Activated CD4-positive, alpha-beta T cell treated with anti-CD3 and anti-CD28 coated beads, Interleukin-2, amount 50 U/mL, for 24 hours (primary cell): ENCODE measurements at places on chromosomes 4 and X.

- no peak for DNase-seq
Measured at GRCh38 chrX:310621-311155, 7.9 kb downstream of the GTPBP6 start.

- DNase-seq: no peak
Measured at GRCh38 chrX:133850399-133850798, 135.0 kb downstream of the GPC3 start.

GRCh38 chr4:173924561-173924960, 358.9 kb downstream of the FBXO8 start:
- no peak for DNase-seq

- no peak for DNase-seq
Measured at GRCh38 chr4:141652161-141652778, 15.9 kb downstream of the IL15 start.

DNA sequence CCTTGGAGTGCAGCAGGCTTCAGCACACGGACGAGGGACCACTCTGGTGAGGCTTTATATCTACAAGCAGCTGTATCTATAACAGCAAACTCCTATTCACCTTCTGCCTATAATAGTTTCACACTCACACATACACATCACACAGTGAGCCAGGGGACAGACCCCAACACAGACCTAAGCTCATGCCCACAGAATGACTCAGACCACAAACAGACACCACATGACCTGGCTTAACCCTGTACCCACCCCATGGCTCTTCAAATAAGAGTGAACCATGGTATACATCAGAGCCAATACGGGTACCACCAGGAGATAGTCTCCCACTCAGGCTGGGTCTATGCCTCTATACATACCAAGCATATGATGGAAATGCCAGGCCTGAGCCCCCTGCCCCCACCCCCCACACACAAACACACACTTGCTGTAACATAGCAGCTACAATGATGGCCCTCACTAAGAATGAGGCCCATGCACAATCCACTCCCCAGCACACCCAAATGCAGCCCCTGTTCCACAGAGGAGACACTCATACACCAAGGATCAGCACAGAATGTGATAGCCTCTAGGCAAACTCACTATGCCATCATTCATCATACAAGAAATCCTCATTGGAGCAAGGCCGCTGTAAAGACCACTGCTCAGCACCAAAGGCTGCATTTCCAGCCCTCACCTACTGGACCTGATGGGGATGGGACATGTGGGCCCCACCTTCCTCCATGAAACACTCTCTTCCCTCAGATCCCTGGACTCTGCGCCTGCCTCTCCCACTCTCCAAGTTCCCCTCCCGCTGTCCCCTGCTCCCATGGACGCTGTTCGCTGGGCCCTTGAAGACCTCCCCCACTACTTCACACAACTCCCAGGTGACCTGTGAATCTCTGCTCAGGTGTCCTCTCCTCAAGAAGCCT, 62.1 kb upstream of the XIAP start:
- DNase-seq: no peak

GRCh38 chr4:24604558-24605214, 20.3 kb upstream of the DHX15 start:
- no peak for DNase-seq

GRCh38 chr4:61379406-61379805, 179.3 kb downstream of the ADGRL3 start:
- DNase-seq: no peak

- DNase-seq: no peak
Measured at GRCh38 chrX:40478474-40479065, 102.2 kb upstream of the ATP6AP2 start.

GRCh38 chrX:97638621-97639020, 754.9 kb downstream of the RPA4 start:
- no peak for DNase-seq

GRCh38 chrX:72122621-72123337, 8.9 kb downstream of the RTL5 start:
- no peak for DNase-seq

GRCh38 chr4:112508356-112508755, 7.6 kb downstream of the NEUROG2 start:
- no peak for DNase-seq

- no peak for DNase-seq
Measured at GRCh38 chr4:90099812-90100211, 27.4 kb upstream of the CCSER1 start.

DNA sequence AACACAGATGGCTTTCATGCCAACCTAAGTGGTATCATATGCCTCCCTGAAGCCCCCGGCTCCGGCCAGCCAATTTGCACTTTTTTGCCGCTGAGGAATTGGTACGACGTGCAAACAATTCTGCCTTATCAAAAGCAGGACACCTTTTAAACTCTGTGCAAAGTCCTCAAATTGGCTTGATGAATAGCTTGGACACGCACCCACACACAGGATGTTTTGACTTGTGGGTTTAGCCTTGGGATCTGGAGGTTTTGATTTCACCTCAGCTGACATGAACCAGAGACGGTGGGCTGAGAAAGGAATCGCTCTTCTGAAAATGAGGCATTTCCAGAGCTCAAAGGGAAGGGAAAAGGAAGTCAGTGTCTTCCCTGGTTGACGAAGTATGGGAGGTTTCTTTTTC, 110.8 kb upstream of the SHOX start:
- no peak for DNase-seq

- no peak for DNase-seq
Measured at GRCh38 chr4:122045533-122045932, 93.7 kb upstream of the TRPC3 start.

- no peak for DNase-seq
Measured at GRCh38 chr4:121783210-121783609, 17.9 kb upstream of the EXOSC9 start.

DNA sequence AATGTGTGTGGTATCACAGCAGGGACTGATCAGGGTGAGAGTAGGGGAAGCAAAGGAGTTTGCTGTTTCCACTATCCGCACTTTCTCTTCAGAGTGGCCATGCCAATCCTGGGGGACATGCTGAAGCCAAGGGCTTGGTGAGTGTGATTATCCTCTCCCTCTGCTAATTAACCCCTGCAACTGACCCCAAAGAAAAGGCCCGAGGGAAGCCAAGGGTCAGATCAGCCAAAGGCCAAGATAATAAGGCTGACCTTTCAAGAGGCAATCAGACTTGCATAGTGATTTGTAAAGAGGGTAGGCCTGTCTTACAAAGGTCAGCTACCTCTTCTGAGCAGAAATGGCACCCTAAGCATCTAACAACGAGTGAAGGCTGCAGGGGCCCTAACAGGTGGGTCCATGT, 420.5 kb upstream of the CPEB2 start:
- no peak for DNase-seq

- no peak for DNase-seq
Measured at GRCh38 chr4:27215220-27215826, 354.7 kb downstream of the STIM2 start.

DNA sequence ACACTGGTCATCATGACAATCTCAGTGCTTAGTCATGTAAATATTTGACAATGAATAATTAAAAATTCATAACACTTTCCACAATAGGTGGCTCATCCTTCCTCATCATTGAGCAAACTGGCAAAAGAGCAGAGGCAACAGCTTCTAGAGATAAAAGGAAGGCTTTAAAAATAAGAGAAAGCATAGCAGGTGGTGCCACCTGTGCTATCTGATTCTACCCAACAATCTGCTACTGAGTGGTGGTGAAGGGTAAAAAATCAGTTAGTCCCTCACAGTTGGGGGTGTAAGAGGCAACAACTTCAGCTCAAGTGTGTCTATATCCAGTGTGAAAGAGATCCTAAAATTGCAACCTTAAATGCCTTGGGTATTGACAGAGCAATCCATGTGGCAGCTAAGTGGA, 280.1 kb upstream of the PPARGC1A start:
- no peak for DNase-seq

GRCh38 chr4:89316211-89316610, 8.6 kb upstream of the GPRIN3 start:
- DNase-seq: no peak

DNA sequence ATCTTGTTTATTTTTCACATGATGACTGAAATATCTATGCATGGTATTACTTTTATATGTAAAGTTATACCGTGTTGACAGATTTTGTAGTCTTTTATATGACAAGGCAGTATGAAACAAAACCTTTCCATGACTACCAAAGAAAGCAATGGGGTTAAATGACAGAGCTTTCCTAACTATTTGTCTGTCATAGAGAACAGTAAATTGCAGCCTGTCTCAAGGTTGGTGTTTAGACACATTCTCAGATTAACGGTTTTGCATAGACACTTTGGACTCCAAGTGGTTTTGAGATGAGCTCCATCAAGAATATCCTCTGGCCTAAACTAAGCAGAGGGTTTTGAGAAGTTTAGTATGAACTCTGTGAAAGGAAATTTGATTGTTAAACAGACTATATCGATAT, 180.7 kb upstream of the TENM3 start:
- DNase-seq: no peak

DNA sequence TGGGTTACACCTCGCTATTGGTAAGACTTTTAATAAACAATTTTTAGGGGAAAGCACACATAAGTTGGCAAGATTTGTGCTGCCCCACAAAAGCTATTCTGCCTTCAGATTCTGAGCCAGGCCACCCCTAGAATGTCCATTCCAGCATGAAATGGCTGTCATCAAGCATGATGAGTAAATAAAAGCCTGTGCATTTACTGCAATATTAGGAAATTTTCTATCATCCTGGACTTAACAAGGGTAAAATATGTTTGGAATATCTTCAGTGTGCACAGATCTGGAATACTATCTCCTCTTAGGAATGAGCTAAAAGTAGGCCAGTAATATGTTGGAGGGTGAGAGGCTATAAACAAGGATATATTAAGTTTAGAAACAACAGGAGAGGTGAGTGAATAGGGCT, 510.9 kb downstream of the ANKRD50 start:
- no peak for DNase-seq

DNA sequence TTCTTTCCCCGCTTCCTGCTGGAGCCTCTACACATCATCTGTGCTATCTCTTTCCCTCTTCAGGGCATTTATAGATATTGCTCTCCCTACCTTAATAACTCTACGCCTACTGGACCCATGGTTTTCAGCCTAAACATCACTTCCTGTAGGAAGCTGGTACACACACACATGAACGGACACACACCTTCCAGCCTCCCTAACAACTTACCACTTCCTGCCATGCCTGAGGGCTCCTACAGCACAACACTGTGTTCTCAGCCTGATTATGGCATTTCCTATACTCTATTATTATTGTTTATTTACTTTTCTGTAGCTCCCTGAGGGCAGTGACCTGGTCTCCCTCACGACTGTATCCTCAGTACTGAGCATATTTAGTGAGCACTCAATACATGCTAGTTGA, 163.6 kb upstream of the MAP3K15 start:
- DNase-seq: no peak

GRCh38 chr4:109263721-109264120, 38.7 kb downstream of the COL25A1 start:
- no peak for DNase-seq

GRCh38 chrX:13085526-13085925, 41.1 kb upstream of the FAM9C start:
- no peak for DNase-seq

- DNase-seq: no peak
Measured at GRCh38 chrX:13115146-13115855, 70.9 kb upstream of the FAM9C start.
